Activated T-cell treated with anti-CD3 and anti-CD28 coated beads for 24 hours (primary cell): ENCODE measurements at places on chromosomes 3 and 15.

GRCh38 chr3:42014921-42015533 is 53.1 kb upstream of the ULK4 start:
- no peak for DNase-seq

DNA sequence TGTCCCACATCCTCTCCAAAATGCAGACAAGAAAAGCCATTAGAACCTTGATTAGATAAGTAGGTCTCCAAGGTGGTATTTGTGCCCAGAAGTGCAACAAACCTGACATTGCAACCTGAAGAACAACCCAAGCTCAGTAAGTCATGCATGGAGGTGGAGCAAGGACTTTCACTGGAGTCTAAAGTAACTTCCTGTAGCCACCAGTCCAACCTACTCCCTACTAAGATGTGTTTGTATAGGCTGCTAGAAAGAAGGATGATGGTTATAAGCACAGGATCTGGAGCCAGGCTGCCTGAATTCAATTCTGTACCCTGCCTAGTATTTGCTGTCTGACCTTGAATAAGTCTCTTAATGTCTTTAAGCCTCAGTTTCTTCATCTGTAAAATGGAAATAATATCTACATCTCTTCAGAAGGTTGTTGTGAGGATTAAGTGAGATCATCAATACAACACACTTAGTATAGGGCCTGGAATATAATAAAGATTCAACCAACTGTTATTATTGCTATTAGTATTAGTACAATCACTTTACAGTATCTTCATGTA is 32.3 kb downstream of the HDC start:
- DNase-seq: no peak

- no peak for DNase-seq
These were observed 17.3 kb downstream of the ABHD5 start for GRCh38 chr3:43707998-43708397.

DNA sequence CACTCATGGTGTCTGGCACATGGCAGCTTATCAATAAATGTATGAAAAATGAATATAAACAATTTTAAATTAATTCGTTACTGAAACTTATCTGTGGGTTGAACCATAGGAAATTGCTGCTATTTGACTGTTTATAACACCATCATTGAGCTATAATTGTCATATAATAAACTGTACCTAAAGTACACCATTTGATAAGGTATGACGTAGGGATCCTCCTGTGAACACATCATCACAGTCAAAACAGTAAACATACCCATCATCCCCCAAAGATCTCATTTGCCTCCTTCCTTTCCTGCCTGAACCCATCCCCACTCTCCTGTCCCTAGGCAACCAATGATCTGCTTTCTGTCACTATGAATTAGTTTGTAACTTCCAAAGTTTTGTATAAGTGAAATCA is 151.0 kb upstream of the SLC2A2 start:
- no peak for DNase-seq

DNA sequence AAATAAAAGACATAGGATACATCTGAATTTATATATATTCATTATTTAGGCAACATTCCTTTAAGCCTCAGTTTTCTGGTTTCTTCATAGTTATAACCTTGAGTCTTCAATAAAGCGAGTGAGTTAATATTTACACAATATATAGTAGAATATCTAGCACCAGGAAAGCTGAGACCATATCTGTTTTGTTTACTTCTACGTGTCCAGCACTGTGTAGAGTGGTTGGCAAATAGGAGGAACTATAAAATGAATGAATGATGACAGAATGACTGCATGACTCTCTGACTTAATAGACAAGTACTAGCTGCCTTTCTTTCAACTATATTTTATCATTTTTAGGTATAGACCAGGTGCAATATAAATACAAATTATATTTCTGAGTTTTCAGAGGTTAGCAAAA is 197.8 kb upstream of the RBMS3 start:
- DNase-seq: no peak

- DNase-seq: no peak
These were observed 160.4 kb downstream of the VGLL3 start for GRCh38 chr3:86830566-86830965.
